ENCODE measurements at places on chromosomes 7 and 10.

- no peaks in the 10 kb centered on the region for H3K36me3 ChIP-seq
- H3K27ac ChIP-seq = no peak overlapping the region
- no peak for DNase-seq
- H3K27me3 ChIP-seq = no peaks in the 10 kb centered on the region
- no peaks in the 10 kb centered on the region for H3K4me1 ChIP-seq
- H3K4me3 ChIP-seq = no peak overlapping the region
These were observed 31.8 kb upstream of the PRSS1 start for GRCh38 chr7:142717453-142717852.

- H3K27me3 ChIP-seq = no peaks in the 10 kb centered on the region
- no peaks in the 10 kb centered on the region for H3K36me3 ChIP-seq
- DNase-seq = no peak
- H3K27ac ChIP-seq = no peak overlapping the region
These were observed 152.8 kb downstream of the CUBN start for GRCh38 chr10:16976803-16977202.

DNA sequence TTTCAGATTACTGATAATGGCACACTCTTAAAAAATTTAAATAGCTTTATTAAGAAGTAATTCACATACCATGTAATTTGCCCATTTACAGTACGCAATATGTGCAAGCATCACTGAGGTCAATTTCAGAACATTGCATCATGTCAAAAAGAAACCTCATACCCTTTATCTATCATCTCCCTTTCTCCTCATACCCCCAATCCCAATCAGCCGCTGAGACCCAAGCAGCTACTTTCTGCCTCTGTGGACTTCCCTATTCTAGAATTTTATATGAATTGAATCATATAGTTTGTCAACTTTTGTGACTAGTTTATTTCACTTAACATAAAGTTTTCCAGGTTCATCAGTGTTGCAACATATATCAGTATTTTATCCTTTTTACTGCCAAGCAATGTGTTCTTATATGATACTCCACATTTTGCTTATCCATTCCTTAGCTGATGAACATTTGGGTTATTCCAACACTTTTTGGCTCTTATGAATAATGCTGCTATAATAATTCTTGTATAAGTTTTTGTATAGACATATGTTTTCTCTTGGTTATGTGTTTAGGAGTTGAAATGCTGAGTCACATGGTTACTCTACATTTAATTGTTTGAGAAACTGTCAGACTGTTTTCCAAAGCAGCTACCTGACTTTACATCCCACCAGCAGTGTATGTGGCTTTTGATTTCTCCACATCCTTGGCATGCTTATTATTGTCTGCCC is 26.9 kb upstream of the TPK1 start:
- H3K4me1 ChIP-seq = no peaks in the 10 kb centered on the region
- H3K27me3 ChIP-seq = peaks cover 9% of the 10 kb centered on the region
- no peak for DNase-seq

- H3K27ac ChIP-seq = no peak overlapping the region
- no peaks in the 10 kb centered on the region for H3K27me3 ChIP-seq
- no peak overlapping the region for H3K4me3 ChIP-seq
- peaks cover 8% of the 10 kb centered on the region for H3K4me1 ChIP-seq
These were observed 10.9 kb upstream of the GDF2 start for GRCh38 chr10:47311193-47311931.

Data from PC-9 (cell line).